ENCODE measurements at places on chromosomes 16 and 17. TPM values are rescaled to one million over a fixed set of nuclear protein-coding genes. Genes with fewer than 3 reads are reported as not detected.
A peak's percentile ranks its signal among the peaks of the same experiment; 100 is the strongest.

GRCh38 chr17:78242024-78242742 is 10.8 kb downstream of the TMEM235 start:
- no peak overlapping the region for H3K27ac ChIP-seq
- no peaks in the 10 kb centered on the region for H3K4me1 ChIP-seq
- no peak for DNase-seq
- H3K27me3 ChIP-seq: no peaks in the 10 kb centered on the region
- no peak overlapping the region for H3K4me3 ChIP-seq
- H3K36me3 ChIP-seq: no peaks in the 10 kb centered on the region

DNA sequence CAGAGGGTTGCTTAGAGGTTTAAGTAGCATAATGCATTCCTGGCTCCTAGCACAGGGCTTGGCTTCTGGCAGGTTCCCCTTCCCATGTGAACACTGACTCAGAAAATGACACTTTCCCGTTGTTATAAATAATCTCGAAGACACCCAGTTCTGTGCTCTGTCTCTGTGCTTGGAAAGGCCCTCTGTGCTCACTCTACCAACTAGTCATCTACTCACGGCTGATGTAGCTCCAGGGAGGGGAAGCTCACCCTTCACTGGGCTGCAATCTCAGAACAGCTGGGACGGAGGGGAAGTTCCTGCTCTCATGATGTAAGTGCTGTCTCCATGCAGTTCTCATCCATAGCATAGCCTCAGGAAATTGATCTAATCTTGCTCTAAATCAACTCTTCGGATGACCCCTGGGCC is 230.5 kb upstream of the ASIC2 start:
- no peak overlapping the region for H3K4me3 ChIP-seq
- no peak for DNase-seq
- H3K4me1 ChIP-seq: no peaks in the 10 kb centered on the region
- H3K27ac ChIP-seq: no peak overlapping the region
- no peaks in the 10 kb centered on the region for H3K27me3 ChIP-seq

- H3K27me3 ChIP-seq: peaks cover 64% of the 10 kb centered on the region
- H3K4me1 ChIP-seq: no peaks in the 10 kb centered on the region
- H3K4me3 ChIP-seq: peak overlapping the region; percentile 46
- H3K36me3 ChIP-seq: no peaks in the 10 kb centered on the region
- no peak overlapping the region for H3K27ac ChIP-seq
- peak; percentile 39 for DNase-seq
Measured at GRCh38 chr17:15261258-15261801, 3.8 kb downstream of the PMP22 start.

DNA sequence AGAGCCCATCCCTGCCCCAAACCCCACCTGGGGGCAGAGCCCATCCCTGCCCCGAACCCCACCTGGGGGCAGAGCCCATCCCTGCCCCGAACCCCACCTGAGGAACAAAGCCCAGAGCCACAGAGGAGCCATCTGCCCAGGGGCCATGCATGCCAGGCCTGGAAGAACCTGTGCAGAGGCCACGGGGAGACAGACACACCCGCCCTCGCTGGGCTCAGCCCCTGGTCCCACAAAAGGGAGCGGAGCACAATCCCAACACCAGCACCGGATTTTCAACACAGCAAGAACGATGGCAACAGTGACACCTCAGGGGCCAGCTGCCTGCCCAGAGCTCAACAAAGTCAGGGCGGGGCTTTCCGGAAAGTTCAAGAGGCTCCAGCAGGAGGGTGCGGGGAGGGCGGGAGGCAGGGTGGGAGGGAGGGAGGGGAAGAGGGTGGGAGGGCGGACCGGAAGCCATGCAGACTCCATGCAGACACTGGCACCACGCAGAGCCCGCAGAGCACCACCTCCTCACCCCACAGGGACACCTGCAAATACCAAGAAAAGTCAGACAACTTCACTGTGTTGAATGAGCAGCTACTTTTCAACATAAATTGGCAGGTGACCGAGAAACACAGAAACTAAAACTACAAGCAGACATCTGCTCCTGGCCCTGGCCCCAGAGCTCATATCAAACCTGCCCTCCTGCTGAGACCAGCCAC is 27.9 kb upstream of the C16orf95 start:
- no peaks in the 10 kb centered on the region for H3K27me3 ChIP-seq
- peaks cover 7% of the 10 kb centered on the region for H3K4me1 ChIP-seq
- no peak overlapping the region for H3K4me3 ChIP-seq
- DNase-seq: peak; percentile 37
- H3K36me3 ChIP-seq: peaks cover 4% of the 10 kb centered on the region
- peak overlapping the region; percentile 59 for H3K27ac ChIP-seq

- peak; percentile 95 for DNase-seq
- peaks cover 53% of the 10 kb centered on the region for H3K4me1 ChIP-seq
- peak overlapping the region; percentile 90 for H3K27ac ChIP-seq
Measured at GRCh38 chr17:57954397-57955182, 622 bp downstream of the CUEDC1 start.

DNA sequence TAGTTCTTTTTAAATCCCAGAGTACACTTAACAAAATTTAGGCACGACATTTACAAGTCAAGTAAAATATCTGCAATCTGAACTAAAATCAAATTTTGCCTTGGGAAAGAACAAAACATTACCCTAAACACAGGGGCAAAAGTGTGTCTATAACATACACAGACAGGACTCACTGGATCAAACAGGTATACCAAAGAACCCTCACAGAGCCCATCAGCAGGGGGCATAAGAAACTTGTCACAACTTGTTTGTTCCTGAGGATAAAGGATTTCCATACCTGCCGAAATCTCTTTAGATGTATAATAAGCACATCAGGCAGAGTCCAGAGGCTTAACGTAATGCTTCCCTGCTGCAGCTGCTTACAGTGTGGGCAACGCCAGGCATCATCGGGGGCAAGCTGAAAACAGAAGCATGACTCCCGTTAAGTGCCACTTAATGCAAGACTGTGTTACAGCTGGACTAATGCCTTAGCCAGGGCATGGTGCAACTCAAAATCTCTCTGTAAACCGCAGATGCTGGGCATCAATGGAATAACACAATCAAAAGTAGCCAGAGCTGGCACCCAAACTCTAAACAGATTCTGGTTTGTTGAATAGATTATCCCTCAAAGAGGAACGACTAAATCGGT is 67.0 kb downstream of the USP31 start:
- no peaks in the 10 kb centered on the region for H3K27me3 ChIP-seq
- H3K36me3 ChIP-seq: peaks cover 19% of the 10 kb centered on the region
- H3K4me1 ChIP-seq: no peaks in the 10 kb centered on the region
- no peak for DNase-seq
- H3K4me3 ChIP-seq: no peak overlapping the region
- no peak overlapping the region for H3K27ac ChIP-seq

DNA sequence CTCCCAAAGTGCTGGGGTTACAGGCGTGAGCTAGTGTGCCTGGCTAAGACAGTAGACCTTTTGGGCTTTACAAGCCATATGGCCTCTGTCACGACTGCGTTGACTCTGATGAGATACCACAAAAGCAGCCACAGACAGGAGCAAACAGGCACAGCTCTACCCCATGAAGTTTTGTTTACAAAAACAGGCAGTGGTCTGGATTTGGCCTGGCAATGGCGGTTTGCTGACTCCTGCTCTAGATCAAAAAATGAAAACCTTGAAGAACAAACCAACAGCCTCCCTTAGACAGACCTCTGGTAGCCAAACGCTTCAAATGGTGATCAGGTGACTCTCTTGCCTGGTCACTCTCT is 20.7 kb downstream of the SLC43A2 start:
- H3K27ac ChIP-seq: no peak overlapping the region
- H3K36me3 ChIP-seq: no peaks in the 10 kb centered on the region
- no peaks in the 10 kb centered on the region for H3K4me1 ChIP-seq

DNA sequence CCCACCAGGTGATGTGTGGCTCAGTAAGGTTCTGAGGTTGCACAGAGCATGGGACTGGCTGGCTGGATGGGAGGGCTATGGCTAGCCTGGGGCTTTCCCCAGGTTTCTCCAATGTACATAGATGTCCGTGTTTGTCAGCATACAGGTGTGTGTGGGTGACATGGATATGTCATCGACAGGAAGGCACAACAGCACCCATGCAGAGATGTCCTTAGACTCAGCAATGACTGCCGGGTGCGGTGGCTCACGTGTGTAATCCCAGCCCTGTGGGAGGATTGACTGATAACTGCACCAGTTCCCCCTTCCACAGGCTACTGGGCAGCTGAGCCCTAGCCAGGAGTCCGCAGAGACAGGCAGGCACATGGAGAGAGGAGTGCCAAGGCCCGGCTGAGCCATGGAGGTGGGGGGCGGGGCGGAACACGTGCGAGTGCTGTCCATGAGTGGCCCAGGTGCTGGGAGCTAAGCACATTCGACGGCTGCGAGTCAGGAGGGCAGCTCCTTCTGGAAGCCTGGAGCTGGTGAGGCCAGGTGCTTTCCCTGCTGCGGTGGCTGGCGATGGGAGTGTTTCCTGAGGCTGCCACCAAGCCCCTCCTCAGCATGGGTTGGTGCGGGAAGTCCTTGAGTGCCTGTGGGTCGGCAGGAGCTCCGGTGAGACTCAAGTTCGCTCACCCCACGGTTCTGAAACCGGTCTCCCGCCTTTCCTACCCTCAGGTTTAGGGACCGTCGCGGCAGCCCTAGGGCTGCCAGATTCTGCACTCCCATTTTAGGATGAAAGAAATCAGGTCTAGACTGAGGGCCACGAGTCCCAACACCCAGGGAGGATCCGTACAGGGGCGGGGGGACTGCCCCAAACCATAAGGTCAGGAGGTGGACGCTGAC is 858 bp upstream of the ASPSCR1 start:
- peaks cover 5% of the 10 kb centered on the region for H3K4me1 ChIP-seq
- DNase-seq: no peak
- H3K27me3 ChIP-seq: no peaks in the 10 kb centered on the region
- H3K4me3 ChIP-seq: peak overlapping the region; percentile 71

DNA sequence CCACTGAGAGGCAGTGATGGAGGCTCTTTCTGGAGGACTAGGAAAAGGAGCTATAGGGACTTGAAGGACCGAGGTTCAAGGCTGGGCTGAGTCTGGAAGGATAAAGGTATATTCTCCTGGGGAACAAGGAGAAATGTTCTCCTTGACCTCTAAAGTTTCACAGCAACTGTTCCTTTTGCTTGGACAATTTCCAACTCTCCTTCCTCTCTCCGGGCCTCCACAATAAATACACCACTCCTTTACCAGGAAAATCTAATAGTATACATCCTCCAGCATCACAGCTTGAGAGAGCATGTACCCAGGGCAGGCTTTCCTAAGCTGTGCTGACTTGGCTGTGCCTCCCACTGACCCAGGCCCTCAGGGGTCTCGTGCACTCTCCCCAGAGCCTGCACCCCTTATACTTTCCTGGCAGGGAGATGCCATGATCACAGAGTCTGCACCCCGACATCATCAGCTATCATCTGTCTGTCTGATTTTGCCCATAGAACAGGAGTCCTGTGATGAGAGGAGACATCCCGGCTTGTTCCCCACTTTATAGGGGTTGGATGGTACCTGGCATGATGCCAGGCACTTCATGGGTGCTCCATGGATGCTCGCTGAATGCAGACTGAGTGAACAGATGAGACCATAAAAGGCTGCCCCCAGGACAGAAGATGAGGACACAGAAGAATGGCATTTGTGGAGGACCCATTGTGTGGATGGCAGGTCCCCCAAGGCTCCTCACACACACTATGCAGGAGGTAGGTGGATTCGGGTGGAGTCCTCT is 582.6 kb upstream of the CDH5 start:
- H3K4me3 ChIP-seq: no peak overlapping the region
- no peaks in the 10 kb centered on the region for H3K27me3 ChIP-seq
- DNase-seq: no peak

DNA sequence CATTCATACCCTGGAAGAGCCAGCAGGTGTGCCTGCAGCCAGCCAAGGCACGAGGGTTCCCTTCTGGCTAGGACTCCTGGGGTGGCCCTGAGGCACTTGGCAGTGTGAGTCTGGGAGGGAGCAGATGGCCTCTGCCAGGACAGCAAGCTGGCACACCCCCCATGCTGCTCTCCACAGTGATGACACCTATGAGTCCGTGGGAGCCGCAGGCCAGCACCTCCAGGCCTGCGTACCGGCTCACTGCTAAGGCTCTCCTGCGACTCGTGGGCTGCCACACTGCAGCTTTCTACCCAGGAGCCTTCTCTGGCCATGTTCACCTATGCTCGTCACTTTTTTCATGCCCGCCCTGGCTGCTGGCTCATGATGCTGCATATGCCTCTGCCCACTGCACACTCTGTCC is 68.1 kb downstream of the NDEL1 start:
- no peaks in the 10 kb centered on the region for H3K4me1 ChIP-seq
- peaks cover 61% of the 10 kb centered on the region for H3K36me3 ChIP-seq
- H3K27ac ChIP-seq: no peak overlapping the region
- DNase-seq: no peak
- H3K4me3 ChIP-seq: no peak overlapping the region

GRCh38 chr16:68097088-68097487 is 11.9 kb downstream of the NFATC3 start:
- no peak overlapping the region for H3K27ac ChIP-seq
- H3K36me3 ChIP-seq: no peaks in the 10 kb centered on the region
- H3K27me3 ChIP-seq: no peaks in the 10 kb centered on the region
- no peak overlapping the region for H3K4me3 ChIP-seq

DNA sequence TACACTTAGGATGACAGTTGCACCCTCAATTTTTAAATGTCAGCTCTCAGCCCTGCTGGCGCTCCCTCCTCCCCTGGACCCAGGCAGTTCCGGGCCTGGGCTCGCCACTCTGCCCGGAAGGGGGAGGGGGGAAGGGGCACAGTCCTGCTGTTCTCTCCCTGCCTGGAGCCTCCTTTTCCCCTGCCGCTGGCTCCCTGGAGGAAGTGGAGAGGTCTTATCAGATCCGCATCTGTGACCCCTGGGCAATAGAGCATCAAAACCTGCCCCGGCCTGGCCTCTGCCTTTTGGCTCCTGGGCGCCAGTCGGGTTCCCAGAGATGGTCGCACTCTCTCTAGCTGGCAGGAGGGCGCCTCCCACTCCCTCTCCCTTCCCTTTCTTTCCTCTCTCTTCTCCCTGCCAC is 149.3 kb downstream of the IRF8 start:
- H3K4me3 ChIP-seq: no peak overlapping the region
- H3K27me3 ChIP-seq: peaks cover 66% of the 10 kb centered on the region
- no peaks in the 10 kb centered on the region for H3K4me1 ChIP-seq
- no peak for DNase-seq
- H3K36me3 ChIP-seq: no peaks in the 10 kb centered on the region
- H3K27ac ChIP-seq: no peak overlapping the region

GRCh38 chr17:550463-551180 is 164.0 kb downstream of the VPS53 start:
- no peak overlapping the region for H3K4me3 ChIP-seq
- peaks cover 3% of the 10 kb centered on the region for H3K36me3 ChIP-seq
- H3K4me1 ChIP-seq: no peaks in the 10 kb centered on the region
- H3K27ac ChIP-seq: no peak overlapping the region
- no peaks in the 10 kb centered on the region for H3K27me3 ChIP-seq

DNA sequence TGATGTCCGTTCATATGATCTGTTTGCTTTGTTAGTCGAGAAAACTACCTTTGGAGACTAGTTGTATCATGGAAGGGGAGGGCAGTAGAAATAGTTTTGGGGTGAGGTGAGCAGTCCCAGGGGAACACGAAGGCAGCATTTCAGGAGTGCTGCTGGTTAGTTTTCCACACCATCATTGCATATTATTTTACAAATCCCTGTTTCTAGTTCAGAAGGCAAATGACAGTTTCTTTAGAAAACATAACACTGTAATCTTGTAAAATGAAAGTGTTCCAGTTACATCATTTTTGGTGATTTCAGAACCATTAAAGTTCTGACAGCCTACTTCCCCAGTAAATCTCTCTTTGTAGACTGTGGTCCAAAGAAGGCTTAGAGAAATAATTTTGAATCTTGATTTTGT is 25.4 kb downstream of the BANP start:
- no peaks in the 10 kb centered on the region for H3K36me3 ChIP-seq
- no peak overlapping the region for H3K27ac ChIP-seq
- H3K27me3 ChIP-seq: no peaks in the 10 kb centered on the region
- no peak for DNase-seq
- peaks cover 4% of the 10 kb centered on the region for H3K4me1 ChIP-seq

SMPD3 gene
- total RNA-seq: 0.70 TPM

C16orf74 gene
- total RNA-seq: 3.8 TPM

UTS2R gene
- total RNA-seq: 0.52 TPM

CDK3 gene
- 10.0 TPM for total RNA-seq

Measured in A673 (cell line).